ENCODE measurements at places on chromosomes 16 and 17.
A peak's percentile ranks its signal among the peaks of the same experiment; 100 is the strongest.

- DNase-seq, result no peak
These were observed 17.4 kb upstream of the NOS2 start for GRCh38 chr17:27817731-27818130.

- DNase-seq, result peak; percentile 82
These were observed 15.8 kb downstream of the SLC7A5 start for GRCh38 chr16:87853411-87854052.

DNA sequence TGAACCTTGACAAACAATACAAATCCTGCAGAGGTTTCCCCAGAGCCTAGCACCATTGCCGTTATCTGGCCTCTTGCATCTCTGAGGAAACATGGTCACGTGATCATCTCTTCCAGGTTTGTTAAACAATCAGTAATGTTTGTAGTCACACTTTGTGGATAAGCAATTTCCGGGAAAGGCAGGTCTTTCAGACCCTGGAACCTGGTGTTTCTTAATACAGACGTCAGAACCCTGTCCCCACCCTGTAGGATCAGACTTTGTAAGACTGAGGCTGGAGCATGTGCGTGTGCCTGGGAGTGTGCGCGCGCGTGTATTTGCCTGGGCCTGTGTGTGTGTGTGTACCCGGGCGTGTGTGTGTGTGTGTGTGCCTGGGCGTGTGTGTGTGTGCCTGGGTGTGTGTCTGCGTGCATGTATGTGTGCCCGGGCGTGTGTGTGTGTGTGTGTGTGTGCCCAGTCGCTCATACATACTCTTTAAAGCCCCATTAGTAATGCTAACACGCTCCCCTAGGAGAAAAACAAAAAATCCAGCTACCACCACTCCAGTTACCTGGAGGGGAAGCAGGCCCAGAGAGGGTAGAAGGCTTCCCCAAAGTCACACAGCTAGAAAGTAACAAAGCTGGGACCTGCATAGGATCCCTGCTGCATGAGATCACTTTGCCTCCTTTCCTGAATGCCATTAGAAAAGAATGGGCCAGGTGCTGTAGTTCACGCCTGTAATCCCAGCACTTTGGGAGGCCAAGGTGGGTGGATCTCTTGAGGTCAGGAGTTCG lies 5.3 kb downstream of the CTNS start:
- no peak for DNase-seq

GRCh38 chr16:53678756-53679343 lies 24.8 kb downstream of the RPGRIP1L start:
- no peak for DNase-seq

DNA sequence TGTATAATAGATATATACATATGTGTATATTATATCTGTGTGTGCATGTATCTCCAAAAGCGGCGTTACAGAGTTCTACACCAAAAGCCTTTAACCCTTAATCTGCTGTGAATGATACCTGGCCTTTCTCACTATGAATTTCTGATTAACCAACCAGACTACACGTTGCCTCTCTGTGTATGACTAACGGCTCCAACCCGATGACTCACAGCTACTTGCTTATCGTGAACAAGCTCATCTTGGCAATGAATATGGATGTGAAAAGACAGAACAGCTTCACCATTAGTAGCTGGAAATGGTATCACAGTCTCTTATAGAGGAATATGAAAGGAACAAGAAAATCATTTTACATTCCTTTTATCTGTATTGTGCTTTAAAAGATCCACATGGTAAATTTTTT lies 23.8 kb upstream of the ARHGAP44 start:
- no peak for DNase-seq

- DNase-seq, result no peak
These were observed 1.5 kb upstream of the FAAP100 start for GRCh38 chr17:81553616-81554181.

GRCh38 chr17:77821114-77821513 lies 137.4 kb upstream of the TNRC6C start:
- DNase-seq, result no peak

- no peak for DNase-seq
These were observed 10.2 kb upstream of the LRRC37B start for GRCh38 chr17:31997005-31997404.

DNA sequence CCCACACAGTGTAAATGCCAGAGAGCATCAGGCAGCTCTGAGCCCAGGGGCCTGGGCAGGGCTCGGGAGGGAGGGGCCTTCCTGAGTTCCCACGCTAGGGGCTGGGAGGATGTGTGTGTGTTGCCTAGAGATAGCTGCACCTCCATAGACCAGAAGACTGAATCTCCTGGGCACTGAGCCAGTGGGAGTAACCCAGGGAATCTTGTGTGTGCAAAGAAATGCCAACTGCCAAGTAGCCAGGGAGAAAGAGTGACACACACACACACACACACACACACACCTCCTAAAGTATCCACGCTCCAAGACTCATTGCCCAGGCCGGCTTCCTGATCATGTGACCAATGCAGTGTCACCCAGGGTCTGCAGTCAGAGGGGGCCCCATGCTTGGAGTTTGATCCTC lies 166.2 kb upstream of the RPL38 start:
- no peak for DNase-seq

DNA sequence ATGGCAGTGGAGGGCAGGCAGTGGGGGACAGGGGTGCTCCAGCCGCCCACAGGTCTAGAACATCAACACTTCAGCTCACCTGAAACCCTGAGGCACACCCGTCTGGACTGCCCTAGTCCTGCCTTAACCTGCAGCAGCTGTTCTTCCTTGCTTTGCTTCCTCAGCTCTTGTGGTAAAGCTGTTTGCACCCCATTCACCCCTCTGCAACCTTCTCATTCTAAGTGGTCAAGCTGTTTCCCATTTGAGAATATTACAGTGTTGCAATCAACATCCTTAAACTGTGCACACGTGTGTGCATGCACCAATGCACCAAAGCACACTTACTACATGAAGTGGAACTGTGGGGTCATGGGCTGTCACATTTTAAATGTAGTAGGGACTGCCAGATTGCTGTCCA lies 32.4 kb downstream of the SCNN1B start:
- no peak for DNase-seq

DNA sequence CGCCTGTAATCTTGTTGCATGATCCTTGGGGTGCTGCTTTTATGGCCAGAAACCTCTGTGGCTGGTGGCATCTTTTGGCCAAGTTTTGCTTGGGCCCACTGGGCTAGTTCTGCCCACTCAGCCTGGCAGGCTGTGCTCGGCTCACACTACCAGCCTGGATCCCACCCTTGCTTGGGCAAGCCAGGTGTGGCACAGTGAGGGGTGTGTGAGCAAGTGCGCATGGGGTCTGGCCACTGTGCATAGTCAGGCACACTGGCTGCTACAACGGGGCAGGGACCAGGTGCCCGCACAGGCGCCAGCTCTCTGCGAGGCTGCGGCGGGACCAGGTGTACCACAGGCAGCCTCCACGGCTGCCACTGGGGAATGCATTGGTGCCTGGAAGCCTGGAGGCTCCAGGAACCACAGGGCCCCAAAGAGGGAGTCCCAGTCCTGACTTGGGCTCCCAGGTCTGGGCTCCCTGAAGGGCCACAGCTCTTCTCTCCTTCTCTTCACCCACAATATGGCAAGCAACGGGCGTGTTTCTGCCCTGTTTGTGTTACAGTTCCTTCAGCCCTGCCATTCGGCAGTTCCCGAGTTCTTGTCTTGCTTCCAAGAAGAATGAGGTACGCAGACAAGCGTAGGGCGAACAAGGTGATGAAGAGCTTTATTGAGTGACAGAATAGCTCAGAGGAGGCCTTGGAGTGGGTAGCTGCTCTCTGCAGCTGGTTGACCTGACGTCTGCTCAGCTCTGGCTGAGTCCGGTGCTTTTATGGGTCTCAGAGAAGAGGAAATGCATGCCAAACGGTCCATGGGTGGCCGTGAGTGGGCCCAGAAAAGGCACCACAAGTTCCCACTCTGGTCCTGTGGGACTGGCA lies 26.7 kb upstream of the PRM1 start:
- no peak for DNase-seq

GRCh38 chr17:19937522-19937921 lies 40.1 kb downstream of the AKAP10 start:
- no peak for DNase-seq

DNA sequence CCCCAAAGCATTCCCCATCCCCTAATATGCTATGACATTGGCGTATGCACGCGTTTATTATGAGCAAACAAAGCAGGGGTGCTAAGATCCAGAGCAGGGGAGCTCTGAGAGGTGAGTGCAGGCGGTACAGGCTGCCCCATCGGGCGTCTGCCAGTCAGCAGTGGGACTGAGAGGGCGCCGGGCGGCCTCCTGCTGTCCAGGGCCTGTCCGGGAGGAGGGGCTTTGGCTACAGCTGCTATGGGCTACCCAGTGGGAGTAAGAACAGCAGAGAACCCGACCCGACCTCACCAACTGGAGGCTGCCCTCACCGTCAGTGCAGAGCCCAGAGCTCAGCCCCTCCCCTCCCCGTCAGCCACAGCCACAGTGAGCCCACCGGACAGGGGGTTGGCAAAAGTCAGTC lies 18.5 kb upstream of the AATK start:
- DNase-seq, result no peak

- no peak for DNase-seq
These were observed 174.2 kb downstream of the IRF8 start for GRCh38 chr16:86073103-86073625.

GRCh38 chr17:31570951-31571892 lies 179.7 kb downstream of the RAB11FIP4 start:
- no peak for DNase-seq

GRCh38 chr17:48556229-48556575 lies 11.3 kb upstream of the HOXB2 start:
- no peak for DNase-seq

DNA sequence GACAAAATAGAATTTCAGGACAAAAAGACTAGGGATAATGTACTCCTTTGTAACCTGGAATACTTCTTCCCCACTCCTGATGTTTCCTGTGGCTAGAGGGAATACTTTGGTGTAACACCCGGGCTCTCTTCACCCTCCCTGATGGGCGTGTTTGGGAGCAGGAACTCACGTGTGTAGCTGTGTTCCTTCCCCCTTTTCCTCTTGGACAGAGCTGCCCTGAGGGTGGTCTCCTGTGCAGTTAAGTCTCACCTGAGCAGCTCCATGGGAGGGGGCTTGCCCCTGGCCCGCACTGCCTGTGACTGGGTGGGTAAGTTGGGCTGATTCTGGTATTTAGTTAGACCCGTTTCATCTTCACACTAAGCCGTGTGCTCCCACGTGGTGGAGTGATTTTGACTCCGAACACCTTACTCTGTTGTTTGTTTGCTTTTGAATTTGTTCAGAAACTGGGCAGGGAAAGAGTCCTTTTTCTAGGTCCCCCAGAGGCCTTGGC lies 87.9 kb downstream of the OR1D5 start:
- no peak for DNase-seq

DNA sequence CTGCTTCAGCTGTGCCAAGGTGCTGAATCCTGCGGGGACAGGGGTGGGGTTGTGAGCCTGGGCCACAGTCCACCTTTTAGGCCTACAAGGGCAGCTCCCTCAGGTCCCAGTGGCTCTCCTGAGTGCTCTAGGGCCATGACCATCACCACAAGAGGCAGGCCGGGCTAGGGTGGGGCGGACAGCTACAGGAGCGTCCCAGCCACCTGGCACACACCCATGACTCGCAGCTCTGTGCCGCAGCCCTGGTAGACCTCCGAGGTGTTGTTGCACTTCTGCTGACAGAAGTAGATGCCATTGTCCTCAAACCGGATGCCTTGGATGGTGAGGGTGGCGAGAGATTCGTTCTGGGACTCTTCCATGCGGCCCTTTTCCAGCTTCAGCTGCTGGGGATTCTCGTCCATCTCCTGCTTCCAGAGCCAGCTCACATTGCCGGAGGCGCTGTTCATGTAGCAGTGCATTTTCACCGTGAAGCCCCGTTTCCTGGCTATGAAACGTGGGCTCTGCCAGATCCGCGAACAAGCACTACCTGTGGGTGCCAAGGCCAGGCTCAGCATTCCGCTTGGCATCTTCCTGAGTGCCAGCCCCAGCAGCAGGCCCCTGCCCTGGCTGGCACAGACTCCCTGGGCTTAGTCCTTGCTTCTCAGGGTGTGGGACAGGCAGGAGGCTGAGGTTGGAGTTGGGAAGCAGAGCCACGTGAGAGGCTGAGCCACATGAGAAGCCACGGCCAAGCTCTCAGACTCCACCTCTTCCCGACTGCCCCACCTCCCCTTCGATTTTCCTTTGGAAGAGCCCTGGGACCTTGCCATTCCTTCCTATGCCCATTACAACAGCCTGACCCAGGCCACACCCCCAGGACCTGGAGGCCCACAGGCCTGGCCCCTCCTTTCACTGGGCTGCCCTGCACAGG lies 2.0 kb downstream of the CD79B start:
- no peak for DNase-seq
